Psoas muscle (tissue), 8 donors: ENCODE measurements at places on chromosomes 6 and 20. TPM values are rescaled to one million over a fixed set of nuclear protein-coding genes. Genes with fewer than 3 reads are reported as not detected.
A peak's percentile ranks its signal among the peaks of the same experiment; 100 is the strongest.

GRCh38 chr6:62328607-62329006 is 42.6 kb upstream of the KHDRBS2 start:
- no peak for DNase-seq
- H3K27me3 ChIP-seq, result no peaks in the 10 kb centered on the region
- no peaks in the 10 kb centered on the region for H3K4me1 ChIP-seq

DNA sequence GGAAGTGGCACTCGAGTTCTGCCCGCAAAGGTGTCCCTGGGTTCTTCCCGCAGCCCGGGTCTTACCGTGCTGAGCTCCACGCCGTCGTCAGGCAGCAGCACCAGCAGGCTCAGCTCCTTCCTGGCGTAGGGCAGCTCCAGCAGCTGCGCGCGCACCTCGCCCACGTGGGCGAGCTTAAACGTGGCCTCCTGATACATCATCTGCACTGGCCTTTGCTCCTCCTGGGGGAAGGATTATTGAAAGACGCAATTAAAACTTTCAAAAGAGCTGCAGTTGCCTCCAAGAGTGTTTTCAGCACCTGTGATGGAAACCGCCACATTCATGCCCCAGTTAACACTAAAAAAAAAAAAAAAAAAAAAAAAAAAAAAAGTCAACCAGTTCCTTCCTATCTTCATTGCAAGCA is 11.3 kb downstream of the SERPINB9 start:
- H3K4me1 ChIP-seq, result no peaks in the 10 kb centered on the region
- no peak overlapping the region for H3K4me3 ChIP-seq
- H3K36me3 ChIP-seq, result peaks cover 12% of the 10 kb centered on the region
- DNase-seq, result no peak
- H3K27ac ChIP-seq, result no peak overlapping the region
- H3K27me3 ChIP-seq, result no peaks in the 10 kb centered on the region

DNA sequence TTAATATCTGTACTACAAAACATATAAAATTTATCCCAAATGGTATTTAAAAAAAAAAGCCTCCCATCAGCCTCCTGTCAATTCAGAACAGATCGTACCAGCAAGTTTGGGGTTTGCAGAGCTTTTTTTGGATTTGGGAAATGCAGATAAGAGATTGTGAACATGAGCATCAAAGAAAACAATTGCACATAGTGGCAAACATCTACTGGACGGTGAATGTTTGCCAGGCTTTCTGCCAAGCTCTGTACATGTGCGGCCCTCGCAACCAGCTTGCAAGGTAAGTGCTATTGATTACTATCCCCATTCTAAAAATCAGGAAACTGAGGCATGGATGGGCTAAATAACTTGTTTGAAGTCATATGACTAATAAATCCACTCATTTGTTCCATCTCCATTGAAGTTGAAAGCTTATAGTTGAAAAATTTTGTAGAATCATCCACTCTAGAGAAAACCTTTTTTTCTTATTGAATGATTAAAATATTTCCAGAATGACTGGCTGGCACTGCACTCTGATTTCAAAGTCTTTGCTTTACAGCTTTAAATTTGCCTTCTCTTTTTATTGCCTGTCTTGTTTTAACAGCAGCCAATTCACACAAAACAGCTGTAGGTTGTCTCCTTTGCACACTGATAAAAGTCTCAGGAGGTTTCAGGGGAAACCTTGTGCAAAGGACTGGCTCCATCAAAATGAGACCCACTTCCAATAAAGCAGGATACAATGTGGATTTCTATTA is 37.4 kb upstream of the SIRT5 start:
- no peaks in the 10 kb centered on the region for H3K4me1 ChIP-seq
- DNase-seq, result no peak
- H3K4me3 ChIP-seq, result no peak overlapping the region
- no peaks in the 10 kb centered on the region for H3K27me3 ChIP-seq

DNA sequence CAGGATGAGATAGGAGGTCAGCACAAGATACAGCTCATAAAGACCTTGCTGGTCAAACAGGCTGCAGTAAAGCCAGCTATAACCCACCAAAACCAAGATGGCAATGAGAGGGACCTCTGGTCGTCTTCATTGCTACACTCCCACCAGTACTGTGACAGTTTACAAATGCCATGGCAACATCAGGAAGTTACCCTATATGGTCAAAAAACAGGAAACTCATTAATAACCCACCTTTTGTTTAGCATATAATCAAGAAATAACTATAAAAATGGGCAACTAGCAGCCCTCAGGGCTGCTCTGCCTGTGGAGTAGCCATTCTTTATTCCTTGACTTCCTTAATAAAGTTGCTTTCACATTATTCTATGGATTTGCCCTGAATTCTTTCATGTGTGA is 30.9 kb downstream of the SLC22A2 start:
- no peaks in the 10 kb centered on the region for H3K36me3 ChIP-seq
- no peaks in the 10 kb centered on the region for H3K4me1 ChIP-seq
- H3K27me3 ChIP-seq, result no peaks in the 10 kb centered on the region
- no peak overlapping the region for H3K4me3 ChIP-seq

DNA sequence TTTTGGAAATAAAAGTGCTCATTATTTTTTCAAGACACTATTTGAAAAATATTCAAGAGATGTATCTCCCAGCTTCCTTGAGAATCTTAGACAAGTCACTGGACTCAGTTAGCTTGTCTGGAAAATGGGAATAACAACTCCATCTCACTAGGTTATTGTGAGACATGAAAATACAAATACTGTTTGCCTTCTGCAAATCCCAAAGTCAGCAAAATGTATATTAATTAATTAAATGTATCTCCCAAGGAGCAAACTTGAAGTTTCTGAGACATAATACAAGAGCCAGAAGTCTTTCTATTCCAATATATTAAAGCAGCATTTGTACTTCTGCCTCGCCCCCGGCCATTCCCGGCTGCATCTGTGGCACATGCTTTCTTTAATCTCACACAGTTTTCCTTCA is 54.6 kb upstream of the ID4 start:
- no peaks in the 10 kb centered on the region for H3K4me1 ChIP-seq
- no peak for DNase-seq
- H3K36me3 ChIP-seq, result no peaks in the 10 kb centered on the region
- H3K4me3 ChIP-seq, result no peak overlapping the region

GRCh38 chr6:32108094-32108627 is 977 bp downstream of the TNXB start:
- peak overlapping the region; percentile 67 for H3K27ac ChIP-seq
- peaks cover 7% of the 10 kb centered on the region for H3K4me1 ChIP-seq
- peaks cover 20% of the 10 kb centered on the region for H3K27me3 ChIP-seq
- H3K36me3 ChIP-seq, result no peaks in the 10 kb centered on the region
- peak overlapping the region; percentile 58 for H3K4me3 ChIP-seq

- no peaks in the 10 kb centered on the region for H3K27me3 ChIP-seq
- no peaks in the 10 kb centered on the region for H3K36me3 ChIP-seq
- H3K27ac ChIP-seq, result no peak overlapping the region
- no peaks in the 10 kb centered on the region for H3K4me1 ChIP-seq
- H3K4me3 ChIP-seq, result no peak overlapping the region
These were observed 248.7 kb downstream of the ADGRG6 start for GRCh38 chr6:142550310-142551063.

DNA sequence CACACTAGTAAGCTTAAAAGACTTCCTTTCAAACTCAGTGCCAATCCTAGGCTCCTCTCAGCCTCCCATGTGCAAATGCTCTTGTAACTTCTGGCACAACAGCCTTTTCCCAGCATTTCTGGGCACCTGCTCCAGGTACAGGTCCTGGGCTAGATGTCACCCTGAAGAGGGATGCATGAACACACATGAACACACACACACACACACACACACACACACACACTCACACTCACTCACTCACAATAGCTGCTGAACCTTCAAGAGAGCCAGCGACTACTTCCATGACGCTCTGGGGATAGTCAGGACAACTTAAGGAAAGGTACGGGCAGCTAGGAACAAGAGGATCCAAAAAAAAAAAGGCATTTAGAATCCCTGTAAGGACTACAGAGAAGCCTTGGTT is 122.8 kb downstream of the INSM1 start:
- H3K4me1 ChIP-seq, result no peaks in the 10 kb centered on the region
- H3K36me3 ChIP-seq, result peaks cover 81% of the 10 kb centered on the region
- no peak overlapping the region for H3K4me3 ChIP-seq
- no peak overlapping the region for H3K27ac ChIP-seq
- H3K27me3 ChIP-seq, result no peaks in the 10 kb centered on the region

DNA sequence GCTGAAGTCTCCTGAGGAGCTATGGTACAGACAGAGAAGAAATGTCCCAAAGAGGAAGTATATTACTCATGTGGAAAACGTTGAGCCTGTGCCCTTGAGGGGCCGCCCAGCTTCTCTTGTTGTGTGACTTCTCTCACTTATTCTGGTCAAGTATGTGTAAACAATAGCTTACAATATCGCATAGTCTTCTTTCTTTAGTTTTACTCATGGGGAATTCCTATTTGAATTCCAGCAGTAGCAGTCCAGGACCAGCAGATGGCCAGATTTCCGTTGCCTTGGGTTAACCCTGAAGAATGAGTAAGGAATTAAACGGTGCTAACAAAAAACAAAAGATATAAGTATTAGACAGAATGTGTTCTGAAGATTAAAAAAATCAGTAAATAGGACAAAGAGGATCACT is 522.0 kb upstream of the GJE1 start:
- no peak overlapping the region for H3K27ac ChIP-seq
- no peak for DNase-seq
- no peaks in the 10 kb centered on the region for H3K27me3 ChIP-seq
- H3K4me3 ChIP-seq, result no peak overlapping the region
- no peaks in the 10 kb centered on the region for H3K36me3 ChIP-seq

GRCh38 chr6:135583256-135583761 is 85.8 kb upstream of the AHI1 start:
- H3K27ac ChIP-seq, result no peak overlapping the region
- no peaks in the 10 kb centered on the region for H3K36me3 ChIP-seq
- H3K27me3 ChIP-seq, result no peaks in the 10 kb centered on the region
- no peaks in the 10 kb centered on the region for H3K4me1 ChIP-seq
- no peak overlapping the region for H3K4me3 ChIP-seq
- DNase-seq, result no peak

- H3K36me3 ChIP-seq, result no peaks in the 10 kb centered on the region
- H3K27me3 ChIP-seq, result no peaks in the 10 kb centered on the region
- DNase-seq, result no peak
- no peak overlapping the region for H3K27ac ChIP-seq
- H3K4me3 ChIP-seq, result no peak overlapping the region
- peaks cover 33% of the 10 kb centered on the region for H3K4me1 ChIP-seq
These were observed 28.3 kb downstream of the ZNF292 start for GRCh38 chr6:87183687-87184086.

DNA sequence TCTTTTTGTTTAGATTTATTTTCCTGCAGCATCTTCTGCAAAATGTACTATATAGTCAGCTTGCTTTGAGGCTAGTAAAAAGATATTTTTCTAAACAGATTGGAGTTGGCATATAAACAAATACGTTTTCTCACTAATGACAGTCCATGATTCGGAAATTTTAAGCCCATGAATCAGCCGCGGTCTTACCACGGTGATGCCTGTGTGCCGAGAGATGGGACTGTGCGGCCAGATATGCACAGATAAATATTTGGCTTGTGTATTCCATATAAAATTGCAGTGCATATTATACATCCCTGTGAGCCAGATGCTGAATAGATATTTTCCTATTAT is 3.2 kb downstream of the FOXC1 start:
- peak overlapping the region; percentile 78 for H3K4me3 ChIP-seq
- H3K27ac ChIP-seq, result no peak overlapping the region
- DNase-seq, result no peak
- peaks cover 80% of the 10 kb centered on the region for H3K27me3 ChIP-seq
- no peaks in the 10 kb centered on the region for H3K36me3 ChIP-seq
- H3K4me1 ChIP-seq, result peaks cover 12% of the 10 kb centered on the region

DNA sequence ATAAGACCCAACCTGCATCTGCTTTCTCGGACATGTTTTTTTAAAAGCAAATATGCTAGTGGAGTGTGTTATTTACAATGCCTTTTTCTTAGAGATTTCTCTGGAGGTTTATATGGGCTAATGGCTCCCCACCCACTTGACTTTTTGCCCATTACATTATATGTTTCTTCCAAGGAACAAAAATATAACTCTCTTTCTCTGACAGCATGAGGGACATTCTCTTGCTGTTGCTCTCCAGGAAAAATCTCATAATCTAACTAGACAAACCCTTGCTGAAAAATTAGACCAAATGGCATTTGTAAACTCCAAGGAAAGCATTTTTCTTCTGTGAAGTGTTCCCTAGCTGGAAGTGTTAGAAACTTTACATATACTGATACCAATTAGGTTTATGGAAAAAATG is 213.7 kb downstream of the PRL start:
- DNase-seq, result no peak
- H3K27ac ChIP-seq, result no peak overlapping the region
- no peaks in the 10 kb centered on the region for H3K36me3 ChIP-seq
- no peak overlapping the region for H3K4me3 ChIP-seq
- no peaks in the 10 kb centered on the region for H3K4me1 ChIP-seq
- H3K27me3 ChIP-seq, result no peaks in the 10 kb centered on the region

- no peak overlapping the region for H3K27ac ChIP-seq
- H3K4me3 ChIP-seq, result no peak overlapping the region
- no peaks in the 10 kb centered on the region for H3K27me3 ChIP-seq
- H3K36me3 ChIP-seq, result no peaks in the 10 kb centered on the region
These were observed 57.1 kb downstream of the SNAI1 start for GRCh38 chr20:50039706-50040431.

- no peak overlapping the region for H3K4me3 ChIP-seq
- no peak overlapping the region for H3K27ac ChIP-seq
- H3K27me3 ChIP-seq, result no peaks in the 10 kb centered on the region
- DNase-seq, result no peak
- peaks cover 15% of the 10 kb centered on the region for H3K4me1 ChIP-seq
- H3K36me3 ChIP-seq, result no peaks in the 10 kb centered on the region
These were observed 17.4 kb downstream of the RCAN2 start for GRCh38 chr6:46473881-46474280.

GRCh38 chr6:110688661-110689268 is 126.5 kb downstream of the CDK19 start:
- no peaks in the 10 kb centered on the region for H3K27me3 ChIP-seq
- H3K4me1 ChIP-seq, result no peaks in the 10 kb centered on the region
- H3K27ac ChIP-seq, result no peak overlapping the region
- H3K4me3 ChIP-seq, result no peak overlapping the region

Gene CLPSL1
- not detected for total RNA-seq

Gene FAM135A
- 8.0 TPM for total RNA-seq

Gene DPPA5
- not detected for total RNA-seq

Gene CDC25B
- 9.1 TPM for total RNA-seq

Gene SLC32A1
- total RNA-seq, result not detected
